ENCODE measurements at places on chromosomes 7 and 10. TPM values are rescaled to one million over a fixed set of nuclear protein-coding genes. Genes with fewer than 3 reads are reported as not detected.
A peak's percentile ranks its signal among the peaks of the same experiment; 100 is the strongest.

GRCh38 chr7:139617074-139617473 lies 93.6 kb downstream of the CLEC2L start:
- no peak for DNase-seq

DNA sequence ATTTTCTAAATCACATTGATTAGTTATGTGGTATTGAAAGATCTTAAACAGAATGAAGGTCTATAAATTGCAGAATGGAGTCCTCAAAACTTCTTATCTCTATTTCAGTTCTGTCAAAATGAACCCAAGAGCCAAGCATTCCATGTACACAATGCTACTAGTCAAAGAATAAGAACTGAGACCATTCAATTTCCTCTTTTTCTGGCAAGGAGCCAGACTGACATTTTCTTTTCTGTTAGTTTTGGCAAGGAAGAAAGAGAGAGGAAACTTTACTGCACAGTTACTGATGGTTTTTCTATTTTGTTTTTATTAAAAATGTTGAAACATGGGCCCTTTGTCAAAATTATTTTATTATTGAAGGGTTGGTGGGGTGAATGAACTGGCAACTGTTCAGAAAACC lies 181.8 kb upstream of the FERD3L start:
- DNase-seq: no peak

The CARD11 gene
- 196 TPM for total RNA-seq

GRCh38 chr10:110175406-110175805 lies 32.0 kb upstream of the MXI1 start:
- DNase-seq: peak; percentile 11

The TRIM8 gene
- total RNA-seq: 58.7 TPM

The DTX2 gene
- 31.2 TPM for total RNA-seq
